HuH-7 (cell line): ENCODE measurements at places on chromosomes 12 and 14.

- no peak for DNase-seq
These were observed 154.3 kb downstream of the TMX1 start for GRCh38 chr14:51394384-51394783.

DNA sequence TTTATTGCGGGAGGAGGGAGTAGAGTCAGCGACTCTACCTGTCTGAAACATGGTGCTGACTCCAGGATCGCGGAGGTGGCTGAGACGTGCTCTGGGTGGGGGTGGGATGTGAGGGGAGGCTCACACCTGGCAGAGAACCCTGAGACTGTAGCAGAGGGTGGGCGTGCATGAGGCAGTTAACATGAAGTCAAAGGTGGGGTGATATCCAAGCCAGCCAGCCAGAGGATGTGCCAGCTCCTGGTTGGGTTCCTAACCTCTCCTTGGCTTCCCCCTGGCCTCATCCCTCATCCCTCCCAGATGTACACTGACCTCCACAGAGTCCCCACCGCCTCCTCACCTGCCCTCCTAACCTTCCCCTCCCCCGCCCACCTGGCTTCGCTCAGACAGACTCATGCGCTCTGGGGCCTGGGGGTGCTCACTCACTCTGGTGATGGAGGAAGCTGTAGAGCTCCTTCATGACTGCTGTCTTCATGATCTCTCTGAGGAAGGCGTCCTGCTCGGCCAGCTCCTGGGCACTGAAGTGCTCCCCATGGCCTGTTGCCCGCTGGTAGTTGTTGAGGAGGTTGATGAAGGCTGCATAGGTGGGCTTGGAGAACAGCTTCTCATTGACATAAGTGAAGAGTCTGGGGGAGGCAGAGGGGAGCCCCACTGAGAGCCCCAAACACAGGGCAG lies 9.3 kb downstream of the ENDOU start:
- DNase-seq, result no peak

DNA sequence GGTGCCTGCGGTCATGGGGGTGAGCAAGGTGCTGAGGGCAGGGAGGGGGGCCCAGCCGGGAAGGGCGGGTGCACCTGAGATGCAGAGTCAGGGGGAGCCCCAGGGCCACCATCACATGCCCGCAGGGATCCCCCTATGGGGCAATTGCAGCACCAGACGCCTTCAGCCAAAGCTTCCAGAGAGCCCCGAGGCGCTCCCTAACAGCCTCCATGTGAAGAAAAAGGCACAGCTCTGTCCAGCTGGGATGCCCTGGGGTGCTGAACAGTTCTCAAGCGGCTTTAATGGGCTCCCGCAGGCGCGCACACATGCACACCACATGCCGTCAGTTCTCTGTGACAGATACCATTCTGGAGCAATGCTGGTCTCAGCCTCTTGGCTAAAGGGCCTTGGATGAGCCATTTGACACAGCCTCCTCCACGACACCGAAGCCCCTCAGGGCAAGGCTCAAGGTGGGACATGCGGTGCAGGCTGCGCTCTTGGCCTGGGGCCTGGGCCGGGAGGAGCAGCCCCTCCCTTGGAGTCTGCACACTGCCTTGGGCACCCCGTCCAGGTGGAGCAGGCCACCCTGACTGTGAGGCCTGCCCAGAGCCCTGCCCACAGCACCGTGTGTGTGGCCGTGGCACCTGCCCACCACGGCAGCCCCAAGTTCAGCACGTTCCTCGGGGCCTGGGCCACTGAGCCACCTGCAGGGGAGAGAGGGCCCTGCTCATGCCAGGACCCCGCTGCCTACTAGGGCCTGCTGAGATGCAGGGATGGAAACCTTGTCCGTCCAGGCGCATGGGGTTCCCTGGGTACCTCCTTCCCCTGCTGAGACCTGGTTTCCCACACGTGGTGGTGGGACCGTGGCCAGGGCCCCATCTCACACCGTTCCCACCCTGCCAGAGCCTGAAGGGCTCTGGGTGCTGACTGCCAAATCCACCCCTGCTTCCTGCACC lies 7.7 kb downstream of the XRCC3 start:
- no peak for DNase-seq

DNA sequence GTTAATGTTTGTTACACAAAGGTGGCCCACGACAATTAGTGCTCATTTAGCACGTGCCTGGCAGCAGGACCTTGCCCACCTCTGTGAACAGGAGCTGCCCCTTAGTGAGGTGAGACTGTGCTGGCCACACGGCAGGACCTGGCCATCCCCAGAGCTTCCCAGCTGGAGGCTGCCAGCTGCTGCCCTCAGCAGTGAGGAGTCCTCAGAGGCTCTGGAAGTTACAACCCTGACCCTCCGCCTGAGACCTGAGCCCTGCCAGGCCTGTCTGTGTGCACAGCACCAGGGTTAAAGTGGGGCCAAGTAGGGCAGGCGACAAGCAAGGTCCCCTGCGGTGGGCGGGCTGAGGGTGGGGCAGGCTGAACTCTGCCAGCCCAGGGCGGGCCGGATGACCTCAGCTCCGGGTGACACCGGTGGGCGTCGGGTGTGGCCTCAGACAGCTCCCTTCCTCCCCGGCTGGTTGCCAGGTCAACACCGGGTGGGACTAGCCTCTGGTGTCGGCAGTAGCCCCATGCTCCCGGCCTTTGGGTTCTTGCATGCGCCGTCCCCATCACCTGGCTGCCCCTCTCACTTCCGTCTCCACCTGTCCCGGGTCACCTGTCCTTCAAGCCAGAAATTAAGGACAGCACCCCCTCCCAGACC lies 9.2 kb upstream of the LBHD2 start:
- DNase-seq, result peak; percentile 75

DNA sequence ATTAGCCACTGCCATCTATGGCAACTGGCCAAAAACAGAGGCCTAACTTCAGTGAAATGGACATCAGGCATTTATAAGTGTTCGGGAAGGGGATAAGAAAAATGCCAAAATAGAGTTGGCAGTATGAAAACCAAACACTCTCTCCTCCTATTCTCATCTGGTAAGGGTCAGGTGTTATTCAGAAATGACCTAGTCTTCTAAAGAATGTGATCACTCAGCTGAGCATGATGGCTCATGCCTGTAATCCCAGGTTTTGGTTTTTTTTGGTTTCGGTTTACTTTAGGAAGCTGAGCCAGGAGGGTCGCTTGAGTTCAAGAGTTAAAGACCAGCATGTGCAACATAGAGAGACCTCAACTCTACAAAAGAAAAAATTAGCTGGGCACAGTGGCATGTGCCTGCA lies 170.3 kb downstream of the GRIN2B start:
- DNase-seq, result no peak

DNA sequence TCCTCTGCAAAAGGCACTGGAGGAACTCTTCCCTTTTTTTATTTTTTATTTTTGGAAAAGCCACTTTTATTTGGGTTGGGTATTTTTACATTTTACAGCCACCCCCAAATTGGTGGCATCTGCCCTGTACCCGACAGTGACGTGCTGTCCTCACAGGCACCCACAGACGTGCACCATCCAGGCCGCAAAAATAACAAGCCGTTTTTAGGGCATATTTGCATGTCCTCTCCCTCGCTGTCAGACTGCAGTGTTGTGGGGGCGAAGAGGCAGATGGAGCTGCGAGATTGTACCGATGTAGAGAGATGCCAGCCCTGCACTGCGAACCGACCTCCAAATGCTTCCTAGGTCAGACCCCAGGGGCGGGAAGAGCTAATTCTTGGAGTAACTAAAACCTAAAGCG lies 12.2 kb downstream of the JDP2 start:
- no peak for DNase-seq

DNA sequence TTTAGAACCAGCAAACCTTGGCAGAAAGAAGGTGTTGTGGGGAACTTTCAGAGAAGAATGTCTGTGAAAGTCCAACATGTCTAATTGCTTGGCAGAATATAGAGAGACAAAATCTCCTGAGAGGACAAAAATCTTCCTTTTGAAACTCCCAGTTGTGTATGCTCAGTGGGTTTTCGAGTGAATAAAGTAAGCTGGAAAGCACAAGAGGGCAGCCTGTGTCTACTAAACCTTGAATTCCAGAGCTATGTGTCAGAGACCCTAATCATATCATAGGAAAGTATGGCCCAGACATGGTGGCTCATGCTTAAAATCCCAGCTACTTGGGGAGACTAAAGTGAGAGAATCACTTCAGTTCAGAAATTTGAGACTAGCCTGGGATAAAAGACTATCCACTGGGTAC lies 661.2 kb downstream of the SLC16A7 start:
- DNase-seq, result no peak

- no peak for DNase-seq
These were observed 47.9 kb upstream of the GARIN2 start for GRCh38 chr14:67141146-67141900.

DNA sequence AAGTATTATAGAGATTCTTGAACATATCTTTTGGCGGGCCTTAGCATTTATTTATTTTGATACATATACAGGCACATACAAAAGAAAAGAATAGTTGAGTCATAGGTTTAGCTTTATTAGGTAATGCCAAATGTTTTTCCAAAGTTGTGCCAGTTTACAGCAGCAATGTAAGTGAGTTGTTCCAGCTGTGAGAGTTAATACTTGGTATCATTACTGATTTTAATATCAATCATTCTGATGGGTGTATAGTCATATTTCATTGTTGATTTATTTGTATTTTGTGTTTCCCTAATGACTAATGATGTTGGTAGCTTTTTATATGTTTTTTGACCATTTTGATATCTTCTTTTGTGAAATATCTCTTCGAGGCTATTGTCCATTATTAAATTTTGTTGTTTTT lies 122.4 kb downstream of the MIPOL1 start:
- DNase-seq, result no peak

GRCh38 chr12:89665556-89665955 lies 43.1 kb downstream of the ATP2B1 start:
- no peak for DNase-seq

- no peak for DNase-seq
These were observed 11.5 kb downstream of the ACSS3 start for GRCh38 chr12:81089412-81089811.

DNA sequence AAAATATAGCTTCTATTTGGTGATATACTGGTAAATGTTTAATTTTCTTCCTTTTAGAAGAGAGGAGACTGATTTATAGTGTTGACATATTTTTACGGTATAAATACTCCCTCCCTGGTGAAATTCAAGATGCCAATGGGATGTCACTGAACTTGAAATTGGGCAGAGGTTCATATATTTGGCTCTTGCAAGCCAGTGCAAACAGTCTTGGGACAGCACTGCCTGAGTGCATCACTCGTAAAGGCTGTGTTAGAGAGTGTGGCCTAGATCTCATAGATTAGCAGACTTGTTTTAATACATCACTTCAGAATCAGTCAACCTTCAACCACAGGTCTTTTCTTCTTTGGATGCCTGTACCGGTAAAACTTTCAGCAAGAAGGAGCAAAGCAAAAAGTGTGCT lies 681.0 kb downstream of the NRXN3 start:
- no peak for DNase-seq

GRCh38 chr12:62605981-62606380 lies 139.4 kb downstream of the MON2 start:
- no peak for DNase-seq

- DNase-seq, result no peak
These were observed 335.1 kb downstream of the MED13L start for GRCh38 chr12:115942346-115942745.

DNA sequence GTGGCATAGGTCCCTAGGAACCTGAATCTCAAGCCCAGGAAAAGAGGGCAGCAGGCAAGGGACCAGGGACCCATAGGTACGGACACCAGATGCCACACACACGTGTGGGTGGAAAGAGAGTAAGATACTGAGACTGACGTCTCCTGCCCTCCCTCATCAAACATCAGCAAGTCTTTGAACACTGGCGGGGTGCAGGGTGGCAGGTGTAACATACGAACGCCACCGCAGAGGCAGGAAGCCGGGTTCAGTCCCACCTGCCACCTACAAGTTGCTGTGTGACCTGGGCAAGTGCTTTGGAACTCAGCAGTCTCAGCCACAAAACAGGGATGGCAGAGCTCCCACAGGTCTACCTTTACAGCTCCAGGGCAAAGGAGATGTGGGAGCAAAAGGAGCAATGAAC lies 11.1 kb downstream of the ACTN1 start:
- DNase-seq, result no peak

GRCh38 chr12:65867394-65867793 lies 43.1 kb downstream of the HMGA2 start:
- DNase-seq, result no peak

- no peak for DNase-seq
These were observed 3.0 kb upstream of the GPR162 start for GRCh38 chr12:6818645-6819044.

DNA sequence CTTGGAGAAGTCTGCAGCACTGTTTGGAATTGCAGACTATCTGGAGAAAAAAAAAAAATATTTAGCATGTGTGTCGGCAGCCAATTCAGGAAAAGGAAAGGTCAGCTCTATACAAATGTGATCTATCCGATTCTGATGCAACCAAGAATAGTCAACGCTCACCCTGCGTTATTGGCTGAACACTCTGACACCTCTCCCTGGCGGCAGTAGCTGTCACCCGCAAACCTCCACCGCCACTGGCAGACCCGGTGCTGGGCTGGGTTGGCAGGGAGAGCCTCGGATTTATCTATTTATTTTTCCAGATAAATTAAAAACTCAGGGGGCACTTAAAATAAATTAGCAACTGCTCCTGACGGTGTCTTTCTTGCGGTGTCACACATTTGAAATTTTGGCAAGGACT lies 409.7 kb downstream of the VRK1 start:
- no peak for DNase-seq

- DNase-seq, result no peak
These were observed 449.9 kb upstream of the FLRT2 start for GRCh38 chr14:85079842-85080730.

DNA sequence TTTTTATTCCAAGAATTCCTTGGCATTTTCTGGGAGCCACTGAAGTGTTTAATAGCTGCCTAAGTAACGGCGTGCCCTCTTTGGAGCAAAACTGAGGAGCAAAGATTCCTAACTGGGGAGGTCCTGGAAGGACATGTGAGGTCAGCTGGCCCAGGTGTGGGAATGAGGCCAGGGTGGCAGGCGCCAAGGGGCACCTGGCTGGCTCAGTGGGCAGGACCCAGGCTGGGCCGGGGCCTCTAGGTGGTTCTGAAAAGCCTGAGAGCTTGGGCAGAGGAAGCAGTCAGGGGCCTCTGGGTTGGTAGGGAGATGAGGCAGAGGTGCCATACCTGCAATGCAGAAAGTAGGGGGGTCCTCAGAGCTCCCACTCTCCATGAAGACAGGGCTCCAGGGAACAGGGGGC lies 27.1 kb upstream of the DIO3 start:
- no peak for DNase-seq

- DNase-seq, result no peak
These were observed 242.3 kb downstream of the NRXN3 start for GRCh38 chr14:78412475-78412874.

DNA sequence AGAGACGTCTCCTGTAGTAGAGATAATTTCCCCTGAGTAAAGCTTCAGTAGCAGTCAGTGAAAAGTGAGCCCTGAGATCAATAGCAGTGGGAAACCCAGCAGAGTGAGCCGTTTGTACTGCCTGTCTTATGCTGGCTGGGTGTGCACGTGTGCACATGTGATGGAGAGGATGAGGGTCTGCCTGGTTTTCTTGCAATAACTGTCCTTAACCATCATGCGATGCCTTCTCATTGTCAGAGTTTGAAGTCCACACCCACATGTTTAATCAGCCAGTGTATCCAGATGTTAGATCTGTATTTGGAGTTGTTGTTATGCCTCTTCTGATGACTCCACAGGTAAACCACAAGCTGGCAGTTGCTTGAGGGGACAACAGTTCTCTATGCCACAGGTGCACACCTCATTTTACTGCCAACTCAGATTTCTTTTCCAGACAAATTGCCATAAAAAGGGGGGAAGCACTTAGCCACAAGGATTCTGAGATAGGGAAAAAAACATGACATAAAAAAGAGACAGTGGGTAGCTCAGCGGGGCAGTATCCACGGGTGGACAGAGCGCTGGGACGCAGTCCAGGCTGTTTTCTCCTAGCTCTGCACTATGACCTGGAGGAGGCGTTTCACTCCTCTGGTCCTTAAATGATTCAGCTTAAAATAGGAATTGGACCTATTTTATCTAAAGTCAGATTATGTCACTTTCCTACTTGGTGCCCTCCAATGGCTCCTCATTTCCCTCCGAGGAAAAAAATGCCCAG lies 192.3 kb downstream of the ANO6 start:
- no peak for DNase-seq
